ENCODE measurements at places on chromosomes 11 and 22.

DNA sequence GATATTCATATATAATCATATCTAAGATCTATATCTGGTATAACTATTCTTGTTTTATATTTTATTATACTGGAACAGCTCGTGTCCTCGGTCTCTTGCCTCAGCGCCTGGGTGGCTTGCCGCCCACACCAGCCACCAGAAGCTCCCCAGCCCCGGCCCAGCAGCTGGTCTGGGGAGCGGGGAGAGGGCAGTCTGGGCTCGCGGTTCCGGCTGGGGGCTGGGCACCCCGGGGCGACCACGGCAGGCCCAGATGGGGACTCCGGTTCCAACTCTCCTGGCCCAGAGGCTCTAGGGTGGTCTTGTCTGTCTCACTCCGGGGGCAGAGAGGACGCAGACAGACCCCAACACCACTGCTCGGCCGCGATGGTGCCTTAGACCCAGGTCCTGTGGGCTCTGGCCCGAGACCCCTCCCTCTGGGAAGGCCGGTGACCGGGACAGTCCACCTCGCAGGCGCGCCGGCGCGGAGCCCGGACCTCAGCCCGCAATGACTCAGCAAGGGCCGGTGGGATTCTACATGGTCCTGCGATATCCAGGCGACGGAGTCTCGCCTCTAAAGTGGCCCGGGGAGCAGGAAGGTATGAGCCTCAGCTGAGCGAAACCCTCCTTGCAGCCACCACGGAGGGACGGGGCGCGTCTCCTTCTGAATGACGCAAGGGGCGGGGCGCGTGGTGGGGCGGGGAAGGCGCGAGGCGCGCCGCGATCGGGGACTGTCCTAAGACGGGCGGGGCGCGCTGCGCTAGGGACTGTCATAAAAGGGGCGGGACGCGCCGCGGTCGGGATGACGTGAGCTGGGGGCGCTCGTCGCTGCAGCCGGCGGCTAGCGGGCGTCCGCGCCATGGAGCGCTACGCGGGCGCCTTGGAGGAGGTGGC, at the start of gene DGCR6:
DGCR6 (plus strand) TSS at position 781 of the 870 bp plus-strand sequence; CDS start at position 836, 55 bp downstream.
- no peak for DNase-seq

- DNase-seq = no peak
Observed at GRCh38 chr22:37079158-37079557, 27.6 kb downstream of the KCTD17 start.

- DNase-seq = no peak
Observed at GRCh38 chr11:3873712-3874349, 18.4 kb downstream of the STIM1 start.

- DNase-seq = no peak
Observed at GRCh38 chr11:81870066-81870412, 863.6 kb downstream of the FAM181B start.

GRCh38 chr22:48957311-48957986, 870.2 kb downstream of the BRD1 start:
- DNase-seq = no peak

- no peak for DNase-seq
Observed at GRCh38 chr11:77198440-77198849, 70.4 kb downstream of the MYO7A start.

DNA sequence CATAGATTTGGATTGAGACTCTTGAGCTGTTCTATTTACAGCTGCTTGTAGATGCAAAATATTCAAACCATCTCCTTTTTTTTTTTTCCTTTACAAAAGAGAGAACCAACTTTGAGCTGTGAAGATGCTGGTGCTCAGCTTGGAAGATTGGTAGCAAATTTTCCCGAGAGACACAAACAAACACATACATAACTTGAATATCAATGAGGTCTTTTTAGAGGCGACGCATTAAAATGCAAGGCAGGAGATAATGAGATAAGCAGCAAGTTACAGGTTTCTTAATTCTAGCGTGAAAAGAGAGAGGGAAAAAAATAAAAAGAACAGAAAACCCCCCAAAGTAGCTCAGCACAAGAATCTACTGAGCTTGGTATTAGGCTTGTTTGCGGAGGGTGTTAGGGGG, 247.0 kb upstream of the SORL1-AS1 start:
- DNase-seq = no peak

GRCh38 chr11:95569207-95569606, 220.4 kb downstream of the FAM76B start:
- DNase-seq = no peak

GRCh38 chr11:85955531-85955930, 100.3 kb downstream of the CCDC83 start:
- peak; percentile 48 for DNase-seq

DNA sequence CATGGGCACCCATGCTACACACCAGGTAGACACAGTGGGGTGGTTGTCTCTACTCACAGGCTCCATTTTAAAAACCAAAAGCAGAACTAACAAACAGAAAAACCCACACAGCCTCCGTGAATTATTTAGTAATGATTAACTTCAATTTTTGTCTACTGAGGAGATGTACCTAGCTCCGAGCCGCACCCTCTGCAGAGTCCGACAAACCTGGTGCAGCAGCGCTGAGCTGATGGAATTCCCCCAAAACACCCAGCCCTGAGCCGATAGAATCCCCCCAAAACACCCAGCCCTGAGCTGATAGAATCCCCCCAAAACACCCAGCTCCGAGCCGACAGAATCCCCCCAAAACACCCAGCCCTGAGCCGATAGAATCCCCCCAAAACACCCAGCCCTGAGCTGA, 927.0 kb downstream of the BRD1 start:
- no peak for DNase-seq

- DNase-seq = no peak
Observed at GRCh38 chr22:31045900-31046538, 35.1 kb upstream of the SMTN start.

DNA sequence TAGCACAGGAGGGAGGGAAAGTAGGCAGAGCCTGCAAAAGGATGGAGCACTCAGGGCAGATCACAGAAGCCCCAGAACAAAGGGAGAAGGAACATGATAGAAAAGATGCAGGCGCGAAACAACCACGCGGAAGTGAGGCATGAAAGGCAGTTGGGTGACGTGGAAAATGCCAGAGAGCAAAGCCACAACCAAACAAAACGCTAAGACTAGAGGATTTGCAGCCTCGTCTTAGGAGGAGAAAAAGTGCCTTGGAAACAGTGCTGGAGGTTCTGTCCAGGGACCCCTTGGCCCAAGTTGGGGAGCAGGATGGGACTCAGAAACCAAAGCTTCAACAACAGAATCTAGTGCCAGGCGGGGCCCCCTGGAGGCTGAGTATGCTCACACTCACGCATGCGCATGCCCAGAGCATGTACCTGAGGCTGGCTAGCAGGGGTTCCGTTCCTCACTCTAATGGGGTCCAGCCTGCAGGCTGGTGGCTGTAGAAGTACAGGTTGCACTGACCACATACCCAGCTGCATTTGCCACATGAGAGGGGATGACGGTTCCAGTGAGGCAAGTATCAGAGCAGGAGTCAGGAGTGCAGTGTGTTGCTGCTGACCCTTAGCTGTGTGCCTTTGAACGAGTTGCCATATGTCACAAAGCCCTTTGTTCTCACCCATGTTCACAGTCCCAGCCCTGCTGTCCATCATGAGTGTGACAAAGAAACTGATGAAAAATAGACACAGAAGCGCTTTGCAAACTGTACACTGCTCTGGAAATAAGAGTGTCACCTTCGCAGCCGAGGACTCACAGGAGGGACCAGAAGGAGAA, 568.6 kb upstream of the CADM1 start:
- DNase-seq = no peak

DNA sequence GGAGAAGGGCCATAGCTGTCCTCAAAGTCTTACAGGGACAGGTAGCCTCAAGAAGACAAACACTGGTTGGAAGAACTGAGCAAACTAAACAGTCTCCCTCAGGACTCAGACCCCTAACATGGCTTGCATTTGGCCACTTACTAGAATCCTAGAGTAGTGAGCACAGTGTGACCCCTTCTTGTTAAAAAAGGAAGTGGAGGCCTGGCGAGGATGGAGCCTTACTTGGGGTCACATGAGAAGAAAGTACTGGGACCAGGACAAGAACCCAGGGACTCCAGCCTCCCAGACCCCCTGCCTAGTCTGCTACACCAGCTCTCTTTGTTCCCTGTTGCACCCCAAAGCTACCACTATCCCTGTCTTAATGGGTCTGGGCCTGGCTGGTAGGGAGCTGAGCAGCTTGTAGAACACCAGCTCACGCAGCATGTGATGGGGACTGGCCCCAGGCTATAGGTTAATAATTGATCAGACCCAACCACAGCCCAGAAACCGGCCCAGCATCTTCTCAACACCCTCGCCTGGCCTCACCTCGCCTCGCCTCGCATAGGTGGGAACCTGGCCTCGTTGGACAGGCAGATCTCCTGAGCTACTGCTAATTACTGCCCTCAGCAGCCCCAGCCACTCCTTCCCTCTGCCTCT, 17.6 kb downstream of the DGAT2 start:
- DNase-seq = no peak

DNA sequence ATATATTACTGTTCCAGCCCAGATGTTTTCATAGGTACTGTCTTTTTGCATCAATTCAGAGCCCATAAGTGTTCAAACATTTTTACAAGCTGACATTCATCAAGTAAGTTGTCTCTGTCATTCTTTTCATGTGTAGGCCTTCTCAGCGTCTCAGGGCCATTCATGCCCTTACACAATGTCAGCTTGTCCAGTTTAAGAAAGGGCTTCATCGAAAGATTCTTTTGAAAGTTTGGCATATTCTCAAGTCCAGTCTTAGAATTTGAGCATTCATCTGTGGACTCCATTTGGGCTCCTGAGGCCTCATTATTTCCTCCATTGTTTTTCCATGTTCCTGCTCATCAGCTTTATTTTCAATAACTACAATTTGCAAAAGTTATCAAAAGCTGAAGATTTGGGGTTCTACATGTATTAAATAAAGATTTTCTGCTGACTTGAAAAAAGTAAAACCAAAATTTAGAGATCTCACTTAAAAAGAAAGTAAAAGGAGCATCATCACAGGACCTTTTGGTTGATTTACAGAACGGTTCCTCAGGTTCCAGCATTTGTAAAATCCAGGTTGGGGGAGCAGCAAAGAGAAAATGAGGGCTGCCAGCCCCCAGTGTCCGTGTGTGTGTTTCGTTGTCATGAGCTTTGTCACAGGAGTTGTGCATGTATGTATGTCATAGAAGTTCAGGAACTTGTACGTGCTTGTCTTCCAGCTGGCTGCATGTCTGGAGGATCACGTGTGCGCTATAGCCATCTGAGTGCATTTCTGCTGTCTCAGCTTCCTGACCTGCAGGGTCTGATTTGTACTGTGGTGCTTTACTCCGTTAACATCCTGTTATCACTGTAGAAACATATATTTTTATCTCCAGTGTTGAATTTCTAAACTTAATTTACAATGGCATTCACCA, 15.6 kb downstream of the MOV10L1 start:
- no peak for DNase-seq

- no peak for DNase-seq
Observed at GRCh38 chr11:79185351-79185750, 255.5 kb downstream of the TENM4 start.

- peak; percentile 7 for DNase-seq
Observed at GRCh38 chr22:33544707-33545106, 375.6 kb downstream of the LARGE1 start.

DNA sequence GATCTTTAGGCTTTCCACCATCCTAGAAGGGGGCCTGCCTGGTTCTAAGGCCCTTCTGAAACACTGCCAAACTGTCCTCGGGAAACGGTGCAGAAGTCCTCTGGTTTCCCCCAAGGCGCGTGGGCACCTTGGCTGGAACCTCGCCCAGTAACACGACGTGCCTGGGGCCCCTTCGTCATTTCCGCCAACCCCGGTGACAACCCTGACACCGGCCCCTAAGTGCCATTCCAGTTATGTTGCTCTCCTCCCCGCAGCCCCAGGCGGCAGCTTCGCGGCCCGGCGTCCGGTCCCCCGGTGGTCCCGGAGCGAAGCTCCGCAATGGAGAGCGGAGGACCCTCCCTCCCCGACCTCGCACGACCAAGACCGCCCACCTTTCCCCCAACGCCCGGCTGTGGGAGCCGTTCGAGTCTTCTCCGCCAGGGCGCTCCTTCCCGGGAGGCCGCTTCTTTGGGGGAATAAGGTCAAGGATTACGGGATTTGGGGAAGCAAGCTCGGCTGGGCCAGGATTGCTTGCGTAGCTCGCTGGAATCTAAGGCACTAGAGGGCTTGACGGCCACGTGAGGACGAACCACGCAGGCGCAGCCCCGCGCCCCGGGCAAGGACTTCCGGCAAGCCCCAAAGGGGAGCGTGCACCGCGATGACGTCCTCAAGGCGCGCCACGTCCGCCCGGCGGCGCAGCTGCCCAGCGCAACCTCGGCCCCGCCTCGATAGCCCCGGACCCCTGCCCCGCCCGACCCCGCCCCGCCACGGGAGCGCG, 626 bp downstream of the RNH1 start:
- peak; percentile 89 for DNase-seq

DNA sequence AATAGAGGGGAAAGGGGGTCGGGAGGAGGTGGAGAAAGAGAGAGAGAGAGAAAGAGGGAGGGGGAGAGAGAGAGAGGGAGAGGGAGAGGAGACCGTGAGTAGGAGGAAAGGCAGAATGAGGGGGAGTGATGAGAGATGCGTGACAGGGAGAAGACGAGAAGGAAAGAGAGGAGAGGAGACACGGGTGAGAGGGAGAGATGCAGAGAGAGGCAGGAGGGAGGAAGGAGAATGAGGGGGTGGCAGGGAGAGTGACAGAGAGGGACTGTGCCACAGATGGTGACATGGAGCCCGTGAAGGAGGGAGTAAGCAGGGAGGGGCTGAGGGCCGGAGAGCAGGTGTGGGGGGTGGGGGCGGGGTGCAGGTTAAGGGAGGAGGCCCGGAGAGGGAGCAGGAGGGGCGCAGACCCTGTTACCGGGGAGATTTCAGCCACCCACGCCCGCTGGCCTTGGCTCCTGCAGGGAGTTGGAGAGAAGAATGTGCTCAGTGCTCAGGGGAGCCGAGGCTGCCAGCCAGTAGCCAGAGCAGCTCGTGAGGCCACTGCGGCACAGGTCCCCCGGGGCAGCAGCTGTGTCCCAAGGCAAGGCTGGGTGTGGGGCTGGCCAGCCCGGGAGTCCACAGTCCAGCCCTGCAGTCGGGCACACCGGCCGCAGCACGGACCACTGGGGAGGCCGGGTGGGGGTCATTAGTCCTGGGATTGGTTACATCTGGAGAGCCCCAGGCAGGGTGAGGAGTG, at the start of gene SSTR3:
SSTR3 (minus strand) TSS at position 304 of the 733 bp plus-strand sequence. CDS start 4,674 bp downstream, outside the sequence.
- DNase-seq = no peak

DNA sequence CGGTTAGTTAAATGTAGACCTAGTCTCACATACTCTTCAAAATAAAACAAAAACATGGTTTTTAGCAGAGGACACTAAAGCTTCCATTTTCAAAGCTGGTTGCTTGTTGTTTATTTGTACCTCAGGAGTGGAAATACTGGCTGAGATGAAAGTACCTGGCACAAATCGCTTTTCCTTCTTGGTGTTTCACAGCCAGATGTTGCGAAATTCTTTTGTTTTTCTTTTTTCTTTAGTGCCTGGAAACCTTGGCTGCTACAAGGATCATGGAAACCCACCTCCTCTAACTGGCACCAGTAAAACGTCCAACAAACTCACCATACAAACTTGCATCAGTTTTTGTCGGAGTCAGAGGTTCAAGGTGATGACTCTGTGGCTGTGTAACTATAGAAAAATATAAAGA, 48.3 kb downstream of the KREMEN1 start:
- no peak for DNase-seq

GRCh38 chr11:134626032-134626431, 214.0 kb upstream of the B3GAT1 start:
- no peak for DNase-seq

GRCh38 chr22:25206998-25207397, 7.3 kb downstream of the CRYBB3 start:
- no peak for DNase-seq

All from kidney glomerular epithelial cell (primary cell).